ENCODE measurements at places on chromosomes 13 and 19.
A peak's percentile ranks its signal among the peaks of the same experiment; 100 is the strongest.

- no peak for DNase-seq
These were observed 3.6 kb upstream of the ASF1B start for GRCh38 chr19:14139944-14140343.

DNA sequence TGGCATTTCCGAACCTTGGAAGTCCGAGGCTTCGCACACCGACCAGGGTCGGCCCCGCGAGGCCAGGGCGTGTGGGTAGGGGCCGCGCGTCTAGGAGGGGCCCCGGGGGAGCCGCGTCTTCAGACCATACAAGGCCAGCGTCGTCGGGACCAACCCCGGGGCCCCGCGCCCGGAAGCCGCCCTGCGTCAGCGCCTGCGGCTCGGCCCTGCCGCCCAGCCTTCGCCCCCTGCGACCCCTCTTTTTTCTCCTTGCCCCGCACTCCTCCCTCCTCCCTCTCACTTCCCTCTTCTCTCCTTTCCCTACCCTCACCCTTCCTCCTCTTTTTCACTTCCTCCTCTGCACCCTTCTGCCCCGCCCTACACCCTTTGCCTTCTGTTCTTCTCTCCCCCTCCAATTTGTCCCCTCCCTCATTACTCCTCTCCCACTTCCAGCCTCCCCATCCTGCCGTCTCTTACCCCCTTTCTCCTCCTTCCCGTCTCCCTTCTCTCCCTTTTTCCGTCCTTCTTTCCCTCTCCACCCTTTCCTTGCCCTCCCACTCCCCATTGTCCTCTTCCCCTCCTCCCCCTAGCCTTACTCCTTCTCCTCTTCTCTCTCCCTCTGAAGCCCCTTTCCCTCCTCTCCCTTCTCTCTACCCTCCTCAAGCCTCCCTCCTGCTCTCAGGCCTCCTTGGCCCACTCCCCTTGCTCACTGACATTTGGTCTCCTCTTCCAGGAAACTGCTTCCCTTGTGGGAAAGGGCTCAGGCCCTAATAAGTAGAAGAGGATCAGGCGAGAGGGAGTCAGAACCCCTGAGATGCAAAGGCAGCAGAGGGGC lies 2.2 kb upstream of the PLEKHG2 start:
- DNase-seq, result peak; percentile 70

- peak; percentile 19 for DNase-seq
These were observed 1388.0 kb downstream of the EFNB2 start for GRCh38 chr13:105147461-105147860.

DNA sequence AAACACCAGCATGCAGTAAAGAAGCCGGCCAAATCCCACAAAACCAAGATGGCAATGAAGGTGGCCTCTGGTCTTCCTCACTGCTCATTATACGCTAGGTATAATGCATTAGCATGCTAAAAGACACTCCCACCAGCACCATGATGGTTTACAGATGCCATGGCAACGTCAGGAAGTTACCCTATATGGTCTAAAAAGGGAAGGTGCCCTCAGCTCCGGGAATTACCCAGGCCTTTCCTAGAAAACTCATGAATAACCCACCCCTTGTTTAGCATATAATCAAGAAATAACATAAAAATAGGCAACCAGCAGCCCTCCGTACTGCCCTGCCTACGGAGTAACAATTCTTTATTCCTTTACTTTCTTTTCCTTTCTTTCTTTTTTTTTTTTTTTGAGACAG lies 21.1 kb upstream of the PLEKHF1 start:
- DNase-seq, result no peak

DNA sequence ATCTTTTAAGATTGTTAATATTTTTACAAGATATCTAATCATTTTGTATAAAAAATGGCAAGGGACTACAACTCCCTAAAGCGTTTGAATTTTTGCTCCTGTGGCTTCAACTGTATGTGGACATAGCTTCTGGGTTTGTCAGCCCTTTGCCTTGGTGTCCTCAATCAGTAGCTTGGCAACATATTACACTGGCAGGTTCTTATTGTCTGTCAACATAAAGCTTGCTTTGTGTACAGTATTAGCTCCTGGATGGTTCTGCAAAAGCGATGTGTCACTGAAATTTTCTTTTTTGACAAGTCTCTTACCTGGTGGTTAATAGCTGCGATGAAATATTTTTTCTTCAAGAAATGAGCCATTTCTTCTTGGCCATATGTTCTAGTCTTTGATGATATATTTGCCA lies 190.0 kb downstream of the HS6ST3 start:
- DNase-seq, result no peak

- no peak for DNase-seq
These were observed 9.9 kb downstream of the MYDGF start for GRCh38 chr19:4660181-4660791.

GRCh38 chr19:18908917-18909619 lies 10.1 kb downstream of the COPE start:
- DNase-seq, result no peak

- no peak for DNase-seq
These were observed 2.8 kb downstream of the ZNF749 start for GRCh38 chr19:57437931-57438330.

GRCh38 chr13:106432636-106433035 lies 102.8 kb downstream of the EFNB2 start:
- DNase-seq, result peak; percentile 50

DNA sequence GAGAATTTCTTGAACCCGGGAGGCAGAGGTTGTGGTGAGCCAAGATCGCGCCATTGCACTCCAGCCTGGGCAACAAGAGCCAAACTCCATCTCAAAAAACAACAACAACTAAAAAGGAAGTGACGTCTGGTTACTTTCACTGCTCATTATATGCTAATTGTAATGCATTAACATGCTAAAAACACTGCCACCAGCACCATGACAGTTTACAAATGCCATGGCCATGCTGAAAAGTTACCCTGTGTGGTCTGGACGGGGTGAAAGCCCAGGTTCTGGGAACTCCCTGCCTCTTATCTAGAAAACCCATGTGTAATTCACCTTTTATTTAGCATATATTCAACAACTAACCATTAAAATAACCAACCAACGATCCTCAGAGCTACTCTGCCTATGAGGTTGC lies 28.1 kb downstream of the CPT1C start:
- DNase-seq, result no peak

DNA sequence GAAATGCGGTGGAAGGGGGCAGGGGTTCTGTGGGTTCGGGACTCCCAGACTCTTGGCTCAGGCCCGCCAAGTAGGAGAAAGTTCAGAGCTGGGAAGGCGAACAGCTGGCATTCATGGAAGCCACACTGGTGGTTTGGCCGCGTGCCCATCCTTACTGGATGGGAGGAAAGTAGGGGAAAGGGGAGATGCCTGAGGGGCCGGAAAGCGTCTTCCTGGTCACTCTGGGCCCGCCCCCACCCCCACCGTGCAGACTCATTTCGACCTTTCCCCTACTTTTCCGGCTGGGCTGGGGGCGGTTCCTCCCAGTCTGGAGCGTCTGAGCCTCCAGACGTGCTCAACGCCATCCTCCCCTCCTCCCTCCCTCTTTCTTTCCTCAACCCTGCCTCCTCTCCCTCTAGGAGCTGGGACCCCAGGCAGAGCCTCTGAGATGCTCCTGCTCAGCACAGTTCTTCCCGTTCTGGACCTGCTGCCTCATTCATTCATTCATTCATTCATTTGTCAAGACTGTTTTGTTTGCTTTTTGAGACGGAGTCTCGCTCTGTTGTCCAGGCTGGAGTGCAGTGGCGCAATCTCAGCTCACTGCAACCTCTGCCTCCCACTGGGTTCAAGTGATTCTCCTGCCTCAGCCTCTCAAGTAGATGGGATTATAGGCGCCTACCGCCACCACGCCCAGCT lies 3.5 kb downstream of the ANGPTL4 start:
- DNase-seq, result peak; percentile 99

- DNase-seq, result no peak
These were observed 19.3 kb downstream of the HCN2 start for GRCh38 chr19:609004-609346.

DNA sequence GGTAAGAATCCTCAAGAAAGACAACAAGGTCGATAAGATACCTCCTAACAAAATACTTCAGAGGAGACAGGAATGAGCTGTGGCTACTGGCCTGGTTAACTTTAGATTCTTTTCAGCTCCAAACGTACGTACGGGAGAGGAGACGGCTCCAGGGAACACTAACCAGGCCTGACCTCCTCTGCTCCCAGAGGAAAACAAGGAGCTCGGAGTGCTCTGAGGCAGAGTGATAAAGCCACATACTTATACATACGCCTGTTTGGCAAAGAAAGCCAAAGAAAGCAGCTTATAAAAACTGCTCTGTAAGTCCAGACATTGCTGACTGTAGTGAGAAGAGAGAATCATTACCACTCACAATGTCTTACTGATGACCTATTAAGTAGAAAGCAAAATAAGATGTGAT lies 263.9 kb downstream of the MZT1 start:
- peak; percentile 27 for DNase-seq

DNA sequence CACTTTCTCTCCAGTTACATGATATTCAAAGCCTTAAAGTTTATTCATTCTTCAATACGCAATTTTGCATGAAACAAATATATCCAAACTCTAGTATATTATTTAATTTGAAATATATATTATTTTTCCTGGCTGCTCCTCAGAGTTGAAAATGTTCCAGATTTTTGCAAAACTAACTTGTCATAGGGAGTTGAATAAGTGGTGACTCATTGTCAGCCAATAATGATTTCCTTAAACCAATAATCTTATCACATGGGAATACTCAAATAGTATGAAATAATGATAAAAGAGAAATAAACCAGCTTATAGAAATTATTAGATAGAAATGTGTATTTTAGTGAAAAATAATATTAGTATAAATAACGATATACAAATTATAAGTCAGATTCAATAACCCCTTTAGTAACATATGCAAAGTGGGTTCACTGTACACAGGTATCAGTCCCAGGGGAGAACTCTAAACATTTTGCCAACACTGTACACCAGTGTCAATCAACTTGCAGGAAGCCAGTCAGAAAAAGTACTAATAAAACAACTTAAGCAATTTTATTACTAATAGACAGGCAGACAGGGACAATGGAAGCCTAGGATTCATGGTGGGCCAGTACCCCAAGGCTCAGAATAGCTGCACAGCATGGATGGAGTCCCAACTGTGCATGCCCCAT lies 222.6 kb upstream of the KLHL1 start:
- DNase-seq, result no peak

DNA sequence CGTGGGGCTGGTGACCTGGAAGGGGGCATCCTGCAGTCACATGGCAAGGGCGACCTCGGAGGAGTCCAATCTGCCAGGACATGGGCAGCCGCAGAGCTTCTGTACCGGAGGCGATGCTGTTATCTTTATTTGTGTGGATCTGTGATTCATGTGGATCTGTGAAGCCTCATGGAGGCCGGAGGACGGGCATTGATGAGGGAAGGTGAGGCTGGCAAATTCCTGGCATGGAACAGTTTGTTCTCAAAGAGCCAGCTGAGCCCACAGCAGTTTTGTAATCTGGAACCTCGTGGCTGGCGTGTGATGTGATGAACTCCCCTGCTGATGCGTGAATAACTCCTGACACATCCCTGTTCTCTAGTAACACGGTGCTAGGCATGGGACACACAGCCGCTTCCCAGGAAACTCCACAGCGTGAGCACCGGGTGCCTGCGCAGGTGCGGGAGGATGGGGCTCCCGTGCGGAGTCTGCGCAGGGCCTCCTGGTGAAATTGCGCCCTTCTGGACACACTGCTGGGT lies 40.4 kb downstream of the ATP11A start:
- no peak for DNase-seq

- DNase-seq, result no peak
These were observed 8.1 kb downstream of the CEBPA start for GRCh38 chr19:33294058-33294798.

- no peak for DNase-seq
These were observed 83.8 kb upstream of the TM9SF2 start for GRCh38 chr13:99417201-99418102.

DNA sequence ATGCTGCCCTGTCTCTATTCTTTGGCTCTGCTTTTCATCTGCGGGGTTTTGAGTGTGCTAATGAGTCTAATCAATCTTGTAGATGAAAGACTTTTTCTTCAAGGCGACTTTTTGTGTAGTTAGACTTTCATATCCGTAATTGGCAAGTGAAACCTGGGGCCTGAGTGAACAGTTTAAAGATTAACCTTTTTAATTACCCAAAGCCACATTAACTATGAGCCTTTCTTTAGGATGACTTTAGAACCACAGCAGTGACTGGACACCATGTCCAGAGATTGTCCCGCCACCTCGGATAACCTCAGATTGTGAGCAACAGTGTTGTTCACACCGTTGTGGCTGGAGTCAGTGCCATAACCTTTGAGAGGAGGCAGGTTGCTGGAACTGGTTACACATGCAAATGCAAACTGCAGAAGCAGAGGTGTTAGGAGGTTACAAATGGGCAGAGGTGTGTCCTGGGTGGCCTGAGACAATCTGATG lies 58.7 kb downstream of the SIAH3 start:
- no peak for DNase-seq

- no peak for DNase-seq
These were observed 203.0 kb downstream of the ITGBL1 start for GRCh38 chr13:101655435-101655834.

GRCh38 chr13:94703721-94704314 lies 8.5 kb downstream of the SOX21 start:
- no peak for DNase-seq

DNA sequence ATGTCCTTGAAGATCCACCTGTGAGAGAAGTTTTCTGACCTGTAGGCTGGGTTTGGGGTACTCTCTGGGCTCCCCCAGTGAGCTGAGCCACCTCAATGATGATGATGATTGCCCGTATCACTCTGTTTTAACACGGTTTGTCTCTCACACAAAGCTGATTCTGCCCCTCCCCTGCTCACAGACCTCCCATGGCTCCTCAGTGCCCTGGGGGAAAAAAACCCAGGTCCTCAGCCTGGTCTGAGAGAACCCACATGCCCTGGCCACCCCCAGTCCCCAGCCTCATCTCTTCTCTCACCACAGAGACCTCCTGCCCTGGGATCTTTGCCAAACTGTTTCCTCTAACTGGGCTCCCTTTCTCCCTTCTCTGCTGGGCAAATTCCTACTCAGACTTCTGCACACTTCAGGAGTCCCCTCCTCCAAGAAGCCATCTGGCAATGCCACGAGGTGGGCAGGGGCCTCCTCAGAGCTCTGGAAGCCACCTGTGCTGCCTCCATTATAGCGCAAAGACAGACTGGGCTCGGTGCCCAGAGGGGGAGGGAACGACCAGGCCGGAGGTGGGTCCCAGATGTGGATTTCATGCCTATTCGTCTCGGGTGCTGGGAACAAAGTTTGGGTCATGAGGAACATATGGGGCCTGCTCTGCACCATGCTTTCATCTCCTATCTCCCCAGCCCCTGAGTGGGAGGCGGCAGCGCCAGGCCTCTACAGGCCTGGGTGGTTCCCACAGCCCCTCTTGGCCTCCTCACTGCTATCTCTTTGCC lies 8.5 kb upstream of the CA11 start:
- no peak for DNase-seq

GRCh38 chr19:18995804-18996241 lies 37.5 kb downstream of the SUGP2 start:
- peak; percentile 79 for DNase-seq
